ENCODE measurements at places on chromosomes 2 and 18. TPM values are rescaled to one million over a fixed set of nuclear protein-coding genes. Genes with fewer than 3 reads are reported as not detected.
A peak's percentile ranks its signal among the peaks of the same experiment; 100 is the strongest.

DNA sequence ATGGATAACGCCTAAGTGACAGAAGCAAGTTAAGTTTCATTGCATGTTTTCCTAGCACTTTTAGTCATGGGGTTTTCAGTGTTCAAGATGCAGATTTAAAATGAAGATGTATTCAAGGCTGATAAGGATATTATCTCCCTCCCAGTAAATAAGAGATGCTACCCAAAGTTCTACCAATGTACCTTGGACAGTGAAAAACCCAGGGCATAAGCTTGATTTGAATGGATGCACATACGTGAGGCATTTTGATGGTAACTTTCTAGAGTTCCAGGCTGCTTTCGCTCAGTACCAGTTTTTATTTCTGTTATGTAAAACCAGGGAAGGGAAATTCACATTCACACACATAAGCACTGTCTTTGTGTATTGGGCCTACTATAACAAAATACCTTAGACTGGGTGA lies 90.3 kb downstream of the STK39 start:
- DNase-seq, result no peak

LBH gene
- polyA plus RNA-seq, result 17.4 TPM

DNA sequence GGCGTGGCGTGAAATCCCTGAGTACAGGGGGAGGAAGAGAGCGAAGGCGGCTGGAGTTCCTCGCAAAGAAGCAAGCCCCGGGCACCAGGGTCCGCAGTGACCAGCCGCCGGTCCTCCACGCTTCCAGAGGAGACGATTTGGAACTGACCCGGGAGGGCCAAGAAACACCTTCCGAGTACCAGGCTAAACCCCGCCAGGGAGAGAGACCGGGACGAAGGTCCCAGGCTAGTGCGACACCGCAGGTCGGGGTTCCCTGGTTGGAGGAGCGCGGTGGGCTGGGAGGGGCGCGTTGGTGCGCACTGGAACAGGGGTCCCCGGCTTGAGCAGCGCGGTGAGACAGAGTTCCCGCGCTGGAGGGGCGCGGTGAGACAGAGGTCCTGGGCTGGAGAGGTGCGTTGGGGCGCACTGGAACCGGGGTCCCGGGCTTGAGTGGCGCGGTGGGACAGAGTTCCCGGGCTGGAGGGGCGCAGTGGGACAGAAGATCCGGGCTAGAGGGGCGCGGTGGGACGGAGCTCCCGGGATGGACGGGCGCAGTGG lies 901 bp downstream of the WDFY1 start:
- DNase-seq, result no peak

DNA sequence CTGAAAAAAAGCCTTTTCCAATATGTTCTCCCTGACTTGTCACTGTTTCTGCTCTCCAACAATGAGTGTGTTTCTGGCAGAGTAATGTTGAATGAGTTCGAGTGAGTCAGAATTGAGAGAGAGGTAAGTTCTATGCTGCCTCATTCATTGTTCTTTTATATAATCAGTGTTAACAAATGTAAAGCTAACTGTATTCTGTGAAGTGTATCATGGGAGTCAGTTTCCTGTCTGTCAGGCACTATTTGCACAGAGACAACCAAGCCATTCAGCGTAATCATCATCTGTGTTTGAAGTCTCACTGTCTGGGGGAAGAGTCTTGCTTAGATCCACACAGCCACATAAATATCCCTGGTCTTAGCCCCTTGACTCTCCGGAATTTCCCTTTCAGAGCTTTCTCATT lies 22.0 kb upstream of the UPP2 start:
- no peak for DNase-seq

DNA sequence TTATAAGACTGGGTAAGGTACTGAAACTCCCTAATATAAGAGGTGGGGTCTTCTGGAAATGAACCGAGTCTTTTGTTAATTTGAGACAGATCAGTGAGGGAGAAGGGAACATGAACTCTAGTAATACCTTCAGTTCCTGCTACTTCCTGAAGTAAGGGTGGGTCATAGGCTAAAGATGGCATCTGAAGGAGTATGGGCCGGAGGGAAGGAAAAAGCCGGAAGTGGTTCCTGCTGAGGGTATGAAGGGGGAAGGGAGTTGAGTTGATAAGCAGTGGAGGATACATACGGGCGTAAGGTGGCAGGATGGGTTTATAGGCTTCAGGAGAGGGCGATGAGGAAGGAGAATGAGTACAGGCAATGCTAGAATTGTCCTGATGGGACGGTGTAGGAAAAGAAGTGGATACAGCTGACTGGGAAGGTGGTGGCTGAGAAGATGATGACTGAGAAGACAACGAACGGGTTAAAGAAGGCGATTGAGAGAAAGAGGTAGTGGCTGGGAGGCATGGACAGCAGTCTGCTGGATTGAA lies 58.2 kb downstream of the KYNU start:
- DNase-seq, result no peak

HAAO gene
- 19.7 TPM for polyA plus RNA-seq

GRCh38 chr2:76544901-76545300 lies 834.2 kb upstream of the GCFC2 start:
- DNase-seq, result no peak

SERPINB3 gene
- polyA plus RNA-seq, result not detected

- DNase-seq, result no peak
These were observed 611.0 kb downstream of the TSN start for GRCh38 chr2:122366427-122366826.

- DNase-seq, result no peak
These were observed 90.7 kb downstream of the NRP2 start for GRCh38 chr2:205772983-205773382.

DNA sequence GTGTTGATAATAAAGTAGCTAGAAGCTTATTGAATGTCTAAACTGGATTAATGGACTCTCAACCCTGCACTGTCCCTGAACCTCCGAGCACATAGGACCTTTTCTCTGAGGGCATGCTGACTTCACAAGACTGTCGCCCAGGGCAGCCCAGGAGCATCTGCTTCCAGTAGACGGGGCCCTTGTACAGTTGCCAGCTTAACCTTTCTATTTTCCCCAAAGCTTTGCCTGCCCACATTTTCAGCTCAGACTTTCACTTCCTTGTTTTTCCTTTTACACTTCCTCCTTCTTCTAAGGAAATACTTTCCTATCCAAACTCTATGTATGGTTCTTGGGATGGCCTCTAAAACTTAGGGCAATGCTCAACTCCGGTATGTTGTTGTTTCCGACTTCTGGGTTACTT lies 1.3 kb downstream of the VWA3B start:
- peak; percentile 17 for DNase-seq

CHRNA1 gene
- 158 TPM for polyA plus RNA-seq

DNA sequence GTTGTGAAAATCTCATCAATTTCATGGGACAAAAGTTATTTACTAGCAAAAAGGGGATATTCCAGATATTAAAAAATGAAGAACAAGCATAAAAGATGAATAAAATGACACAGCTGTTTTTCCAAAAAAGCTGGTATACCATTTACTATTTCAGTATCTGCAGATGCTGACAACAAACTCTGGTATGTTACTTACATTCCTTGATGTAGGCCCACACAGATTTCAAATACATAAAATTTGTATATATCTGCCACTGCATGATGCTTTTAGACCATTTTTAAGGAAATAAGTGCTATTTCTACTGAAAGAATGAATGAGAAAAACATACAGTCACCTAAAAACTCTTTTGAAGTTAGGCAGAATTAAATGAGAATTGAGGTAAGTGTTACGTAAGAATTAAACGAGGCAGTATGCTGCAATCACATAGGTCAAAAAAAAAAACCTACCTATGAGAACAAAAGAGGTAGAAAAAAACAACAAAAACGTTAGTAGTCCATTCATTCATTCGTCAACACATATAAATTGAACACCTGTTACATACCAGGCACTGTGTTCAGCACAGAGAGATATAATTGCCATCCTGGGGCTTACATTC lies 32.5 kb downstream of the ARL5A start:
- no peak for DNase-seq

PFN4 gene
- polyA plus RNA-seq, result 0.94 TPM

- no peak for DNase-seq
These were observed 11.2 kb downstream of the CFAP210 start for GRCh38 chr2:169683054-169683424.

- no peak for DNase-seq
These were observed 214.5 kb downstream of the NBAS start for GRCh38 chr2:15346624-15347023.

DNA sequence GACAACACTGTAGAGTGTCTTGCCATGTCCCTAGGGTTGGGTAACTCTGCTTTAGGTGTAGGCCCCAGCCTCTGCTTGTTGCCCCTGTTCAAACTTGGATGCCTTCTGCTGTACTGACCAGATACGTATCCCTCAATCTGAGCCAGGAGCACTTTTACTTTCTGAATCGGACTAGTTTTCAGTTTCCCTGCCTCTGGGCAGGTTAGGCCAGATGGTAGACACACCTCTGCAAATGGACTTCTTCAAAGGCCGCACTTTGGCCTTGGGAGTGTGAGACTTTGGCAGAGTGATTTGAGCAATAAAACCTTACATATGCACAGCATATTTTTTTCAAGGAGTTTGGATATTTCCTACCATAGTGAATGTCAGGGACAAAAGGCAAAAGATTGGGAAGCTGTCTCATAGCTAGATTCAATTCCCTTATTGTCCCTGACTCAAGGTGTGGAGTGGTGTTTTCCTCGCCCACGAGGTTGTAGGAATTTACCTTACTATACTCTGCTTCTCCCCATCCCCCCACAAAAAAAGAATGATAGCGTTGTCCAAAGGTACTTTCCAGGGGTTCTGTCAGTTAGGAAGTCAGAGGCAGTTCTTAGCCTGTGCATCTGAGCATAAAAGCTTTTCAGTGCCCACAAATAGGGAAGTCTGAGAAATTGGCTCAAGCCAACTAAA lies 15.3 kb upstream of the PARD3B start:
- DNase-seq, result no peak

GRCh38 chr2:36088716-36089328 lies 266.8 kb upstream of the CRIM1 start:
- DNase-seq, result no peak

DNA sequence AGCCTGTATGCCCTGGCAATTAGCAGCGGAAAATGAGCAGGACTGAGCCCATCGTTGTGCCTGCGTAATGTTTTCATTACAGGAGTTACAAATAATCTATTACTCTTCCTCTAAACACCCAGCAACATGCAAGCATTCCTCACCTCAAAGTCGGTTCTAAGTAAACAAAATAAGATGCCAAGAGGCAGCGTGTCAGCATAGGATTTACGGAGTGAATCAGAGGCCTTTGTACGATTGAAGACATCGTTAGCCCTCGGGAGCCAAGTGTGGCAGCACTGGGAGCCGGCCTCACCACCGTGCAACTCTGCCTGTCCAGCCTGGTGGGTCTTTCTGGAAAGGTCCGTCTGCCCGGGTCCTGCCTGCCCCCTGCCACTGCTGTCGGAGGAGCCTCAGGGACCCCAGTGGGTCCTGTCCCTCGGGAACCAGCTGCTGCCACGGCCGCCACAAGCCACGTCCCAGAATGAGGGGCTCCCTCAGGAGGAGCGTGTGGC lies 80.1 kb upstream of the CTDP1 start:
- no peak for DNase-seq

DNA sequence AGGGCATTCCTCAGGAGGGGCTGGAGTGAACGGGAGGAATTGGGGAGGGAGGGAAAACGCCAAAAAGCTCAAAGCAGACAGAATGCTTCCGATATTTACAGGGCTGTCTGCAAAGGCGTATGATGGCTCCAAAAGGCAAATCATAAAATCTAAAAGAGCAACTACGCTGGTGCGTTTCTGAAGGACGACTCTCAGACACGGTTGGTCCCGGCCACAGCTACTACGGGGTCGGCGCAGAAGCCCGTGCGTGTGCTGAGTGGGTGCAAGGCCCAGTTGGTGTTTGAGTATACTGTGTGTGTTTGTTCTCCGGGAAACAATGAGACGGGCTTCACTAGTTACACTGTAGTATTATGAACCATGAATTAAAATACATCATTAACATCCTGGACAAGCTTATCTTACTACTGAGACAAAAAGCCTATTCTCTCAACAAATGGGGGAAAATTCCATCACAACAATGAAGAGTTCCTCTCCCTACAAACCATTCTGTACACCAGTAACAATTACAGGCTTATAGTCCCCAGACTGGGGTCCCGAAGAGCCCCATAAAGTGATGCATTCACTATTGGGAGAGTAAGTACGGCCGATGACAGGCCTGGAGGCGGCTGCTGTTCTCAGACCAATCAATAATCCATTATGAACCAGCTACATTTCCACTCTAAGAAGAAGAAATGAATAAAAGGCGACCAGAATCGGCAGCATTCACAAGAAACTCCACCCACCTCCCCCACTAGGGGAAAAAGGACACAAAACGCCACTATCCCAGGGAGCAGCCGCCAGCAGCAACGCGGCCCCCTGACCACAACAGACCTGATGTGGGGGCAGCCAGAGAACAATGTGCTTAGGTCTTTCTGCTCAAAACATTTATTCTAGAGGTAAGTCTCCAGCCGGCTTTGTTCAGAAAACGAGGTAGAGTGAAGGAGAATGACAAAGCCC lies 43.4 kb downstream of the ZNF516 start:
- no peak for DNase-seq

DNA sequence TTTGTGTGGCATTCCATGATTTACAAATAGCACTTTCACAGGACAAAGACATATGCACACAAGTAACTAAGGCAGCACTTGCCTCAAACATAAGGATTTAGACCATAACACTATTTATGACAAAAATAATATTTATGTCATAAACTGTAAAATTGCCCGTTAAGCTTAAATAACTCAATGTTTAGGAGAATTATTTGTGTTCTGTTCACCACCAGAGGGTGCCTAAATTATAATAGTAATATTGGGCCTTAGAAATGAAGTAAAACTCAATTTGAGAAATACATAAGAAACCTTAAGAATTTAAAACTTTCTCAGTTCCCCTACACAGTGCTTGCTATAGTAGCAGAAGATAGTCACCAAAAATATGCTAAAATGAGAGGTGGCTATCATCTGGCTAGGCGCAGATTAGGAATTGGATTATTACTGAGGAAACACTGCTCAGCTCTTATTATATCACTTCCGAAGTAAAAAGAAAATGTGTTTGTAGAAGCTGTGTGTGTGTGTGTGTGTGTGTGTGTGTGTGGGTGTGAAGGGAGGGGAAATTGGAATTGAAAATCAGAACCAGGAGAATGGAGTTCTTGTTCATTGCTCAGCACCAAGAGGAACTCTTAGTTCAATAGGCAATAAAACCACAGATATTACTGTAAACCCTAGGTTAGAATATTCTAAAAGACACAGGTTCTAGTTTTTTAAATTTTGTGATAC lies 4.9 kb upstream of the CHN1 start:
- no peak for DNase-seq

MC4R gene
- polyA plus RNA-seq, result 0.16 TPM

- DNase-seq, result no peak
These were observed 408.1 kb downstream of the THSD7B start for GRCh38 chr2:137173463-137173862.

DNA sequence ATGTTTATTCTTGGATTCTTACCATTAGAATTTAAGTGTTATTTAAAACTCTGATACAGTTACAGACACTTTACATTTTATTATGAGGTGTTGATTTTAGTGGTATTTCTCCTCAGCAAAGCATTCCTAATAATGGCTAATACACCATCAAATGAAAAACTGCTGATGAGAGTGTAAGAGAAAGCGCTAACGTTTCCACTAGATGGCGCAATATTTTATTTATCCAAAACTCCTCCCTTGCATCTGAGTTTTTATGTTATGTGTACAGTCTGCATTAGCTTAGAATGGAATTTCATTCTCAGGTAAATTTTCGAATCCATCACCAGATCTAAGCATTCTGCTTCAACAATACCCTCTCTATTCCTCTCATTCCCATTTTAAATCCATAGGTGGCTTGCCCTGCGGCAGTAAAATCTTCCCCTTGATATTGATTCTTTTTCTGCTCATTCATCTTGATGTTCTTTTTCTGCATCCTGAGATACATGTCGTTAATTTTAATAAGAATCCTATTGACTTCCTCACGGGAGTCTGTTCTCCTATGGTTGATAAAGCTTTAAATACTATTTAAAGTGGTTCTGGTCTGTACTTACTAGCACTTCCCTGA lies 53.9 kb downstream of the PRKRA start:
- DNase-seq, result no peak

ZSWIM2 gene
- not detected for polyA plus RNA-seq

ONECUT2 gene
- polyA plus RNA-seq, result 0.04 TPM

INHBB gene
- 0.89 TPM for polyA plus RNA-seq

All from forelimb muscle (tissue), 1 donor.